ENCODE measurements at places on chromosomes 7 and 10.

DNA sequence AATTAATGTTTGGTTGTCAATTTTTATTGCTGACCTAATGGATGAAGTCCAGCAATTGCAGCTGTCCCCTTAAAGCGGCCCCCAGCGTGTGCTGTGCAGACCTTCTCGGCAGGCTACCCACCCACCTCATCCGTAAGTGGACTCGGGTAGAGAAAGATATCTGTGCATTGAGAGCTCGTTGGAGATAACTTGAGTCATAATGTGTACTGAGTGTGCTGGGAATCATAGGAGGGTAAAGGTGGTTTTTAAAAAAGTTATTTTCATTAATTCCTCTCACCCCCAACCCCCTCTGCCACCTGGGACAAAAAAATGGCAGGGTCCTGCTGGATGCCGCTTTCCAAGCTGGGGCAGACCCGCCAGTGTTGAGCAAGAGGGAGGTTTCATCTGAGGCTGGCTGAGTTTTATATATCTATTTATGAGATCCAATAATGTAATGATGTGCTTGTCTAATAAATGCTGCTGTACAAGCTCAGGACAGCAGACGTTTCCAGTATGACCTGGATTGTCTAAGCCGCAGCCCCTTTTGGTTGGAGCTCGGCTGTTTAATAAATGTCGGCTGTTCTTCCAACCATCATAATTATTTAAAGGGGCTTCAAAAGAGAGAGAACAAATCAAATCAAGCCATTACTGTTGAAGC lies 119.1 kb downstream of the NKX6-2 start:
- DNase-seq: no peak

GRCh38 chr7:142174441-142174840 lies 62.9 kb downstream of the MGAM2 start:
- DNase-seq: no peak

DNA sequence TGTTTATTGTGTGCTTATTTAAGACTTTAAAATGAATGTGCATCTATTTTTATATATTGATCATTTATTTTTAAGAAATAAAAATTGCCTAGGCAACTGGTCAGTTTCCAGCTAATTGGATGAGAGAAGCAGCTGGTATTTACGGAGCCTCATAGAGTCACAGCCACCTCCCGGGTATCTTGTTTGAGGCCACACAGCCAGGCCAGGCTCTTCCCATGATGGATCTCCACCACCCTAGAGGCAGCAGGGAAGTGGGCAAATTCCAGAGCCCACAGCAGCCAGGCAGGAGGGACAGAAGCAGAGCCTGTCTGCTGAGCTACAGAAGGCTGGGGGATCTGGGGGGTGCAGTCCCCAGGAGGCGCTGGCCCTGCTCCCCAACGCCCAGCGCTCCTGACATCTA lies 61.6 kb downstream of the CLEC2L start:
- no peak for DNase-seq

GRCh38 chr10:62399211-62399610 lies 25.0 kb downstream of the ZNF365 start:
- DNase-seq: no peak

DNA sequence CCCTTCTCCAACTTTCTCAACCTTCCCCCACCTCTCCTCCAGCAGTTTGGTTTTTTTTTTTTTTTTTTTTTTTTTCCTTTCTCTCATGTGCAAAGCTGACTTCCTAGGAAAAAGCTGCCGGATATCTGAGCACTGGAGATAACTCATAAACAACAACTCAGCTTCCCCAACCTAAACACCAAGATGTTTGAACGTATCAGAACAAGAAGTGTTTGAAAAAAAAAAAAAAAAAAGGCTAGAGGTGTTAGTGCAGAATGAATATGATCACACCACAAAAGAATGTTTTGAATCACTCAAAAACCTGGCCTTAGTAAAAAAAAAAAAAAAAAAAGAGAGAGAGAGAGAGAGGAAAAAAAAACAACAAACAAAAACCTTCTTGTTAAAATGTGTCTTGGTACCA lies 11.2 kb downstream of the GATA3 start:
- DNase-seq: peak; percentile 41

DNA sequence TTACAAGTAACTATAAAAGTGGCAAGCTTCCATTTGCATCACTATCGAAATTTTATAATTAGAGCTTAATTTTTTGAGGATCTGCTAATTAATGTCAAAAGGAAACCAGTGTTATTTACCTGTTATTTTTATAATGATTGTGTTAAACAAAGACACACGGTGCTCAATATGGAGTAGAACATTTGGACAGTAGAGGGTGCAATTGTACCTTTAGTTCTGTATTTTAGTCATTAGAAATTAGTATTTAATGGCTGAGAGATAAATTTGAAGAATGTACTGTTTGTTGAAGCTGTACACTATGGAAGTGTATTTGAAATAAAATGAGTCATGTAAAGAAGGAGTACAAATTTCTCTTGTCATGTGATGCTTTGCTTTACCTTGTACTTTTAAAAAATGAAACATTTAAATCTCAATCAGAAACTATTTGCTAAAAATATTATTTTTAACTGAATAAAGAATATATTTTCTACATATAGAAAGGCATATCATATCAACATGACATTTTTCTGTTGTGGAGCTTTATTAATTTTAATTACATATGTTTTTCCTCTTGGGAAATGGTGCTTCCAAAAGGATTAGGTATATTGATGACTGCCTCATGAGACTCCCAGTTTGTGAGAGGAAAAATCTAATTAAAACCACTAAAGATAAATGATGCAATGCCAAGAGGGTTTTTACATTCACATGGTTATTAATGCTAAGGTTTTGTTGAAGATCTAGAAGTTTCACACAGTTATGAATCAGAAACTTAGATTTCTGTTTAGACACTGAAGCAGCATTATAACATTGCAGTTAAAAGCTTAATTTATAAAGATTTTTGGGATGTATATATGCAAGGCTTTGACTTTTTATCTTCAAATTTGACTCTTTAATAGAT lies 10.4 kb upstream of the PRKG1 start:
- no peak for DNase-seq

- DNase-seq: no peak
Observed at GRCh38 chr10:114855776-114856543, 34.4 kb downstream of the FHIP2A start.

GRCh38 chr7:64839910-64840309 lies 45.7 kb downstream of the ZNF138 start:
- no peak for DNase-seq

DNA sequence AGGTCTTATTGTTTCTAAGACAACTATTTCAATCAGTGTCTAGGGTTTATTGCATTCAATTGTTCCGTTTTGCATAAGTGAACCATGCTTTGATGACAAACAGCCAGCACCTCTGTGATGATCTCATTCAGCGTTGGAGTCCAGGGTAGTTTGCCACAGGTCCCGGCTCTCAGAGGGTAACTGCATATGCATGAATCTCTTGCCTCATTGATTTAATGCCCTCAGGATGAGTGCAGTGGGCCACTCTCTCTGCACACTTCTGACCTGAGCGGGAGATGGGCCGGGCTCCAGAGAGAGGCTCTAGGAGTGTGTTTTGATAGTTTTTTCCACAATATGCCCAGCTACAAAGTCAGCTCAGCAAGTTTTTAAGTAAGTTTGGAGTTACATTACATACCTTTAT lies 83.9 kb downstream of the HECW1 start:
- no peak for DNase-seq

- DNase-seq: no peak
Observed at GRCh38 chr7:84232646-84233045, 38.1 kb upstream of the SEMA3A start.

- no peak for DNase-seq
Observed at GRCh38 chr7:123681561-123681960, 25.9 kb downstream of the LMOD2 start.

DNA sequence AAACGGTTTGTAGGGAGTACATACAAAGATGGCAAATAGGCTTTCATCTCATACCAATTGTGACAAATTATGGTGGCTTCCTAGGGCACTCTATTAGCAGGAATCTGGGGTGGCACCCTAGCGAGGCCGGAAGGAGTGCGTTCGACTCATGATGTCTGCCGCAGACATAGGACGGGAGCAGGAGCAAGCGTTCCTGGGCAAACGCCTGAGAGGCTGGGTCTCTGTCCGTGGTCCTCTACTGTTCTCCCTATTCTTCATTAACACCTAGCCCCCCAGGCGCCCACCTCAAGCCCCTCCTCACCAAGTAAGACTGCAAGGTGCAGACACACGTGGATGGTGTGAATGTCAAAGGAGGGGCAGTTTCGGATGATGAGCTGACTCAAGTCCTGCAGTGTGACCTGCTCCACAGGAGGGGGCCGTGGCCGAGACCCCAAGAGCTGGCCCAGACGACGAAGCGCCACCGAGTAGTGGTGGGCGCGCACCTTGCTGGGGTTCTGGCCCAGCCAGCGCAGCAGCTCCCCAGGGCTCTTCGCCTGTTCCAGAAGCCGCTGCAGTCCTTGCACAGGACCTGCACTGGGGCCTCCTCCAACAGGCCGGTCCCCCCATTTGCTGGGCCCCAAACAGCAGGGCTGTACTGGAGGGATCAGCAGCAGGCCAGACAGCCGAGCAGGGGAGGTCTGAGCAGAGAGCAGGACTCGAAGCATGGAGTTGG lies 1.3 kb downstream of the FASTK start:
- DNase-seq: no peak

- DNase-seq: no peak
Observed at GRCh38 chr7:133365917-133366316, 113.0 kb downstream of the EXOC4 start.

- DNase-seq: no peak
Observed at GRCh38 chr10:109937460-109938065, 14.3 kb upstream of the XPNPEP1 start.
